SK-N-SH (cell line): ENCODE measurements at places on chromosomes 5 and 9.

DNA sequence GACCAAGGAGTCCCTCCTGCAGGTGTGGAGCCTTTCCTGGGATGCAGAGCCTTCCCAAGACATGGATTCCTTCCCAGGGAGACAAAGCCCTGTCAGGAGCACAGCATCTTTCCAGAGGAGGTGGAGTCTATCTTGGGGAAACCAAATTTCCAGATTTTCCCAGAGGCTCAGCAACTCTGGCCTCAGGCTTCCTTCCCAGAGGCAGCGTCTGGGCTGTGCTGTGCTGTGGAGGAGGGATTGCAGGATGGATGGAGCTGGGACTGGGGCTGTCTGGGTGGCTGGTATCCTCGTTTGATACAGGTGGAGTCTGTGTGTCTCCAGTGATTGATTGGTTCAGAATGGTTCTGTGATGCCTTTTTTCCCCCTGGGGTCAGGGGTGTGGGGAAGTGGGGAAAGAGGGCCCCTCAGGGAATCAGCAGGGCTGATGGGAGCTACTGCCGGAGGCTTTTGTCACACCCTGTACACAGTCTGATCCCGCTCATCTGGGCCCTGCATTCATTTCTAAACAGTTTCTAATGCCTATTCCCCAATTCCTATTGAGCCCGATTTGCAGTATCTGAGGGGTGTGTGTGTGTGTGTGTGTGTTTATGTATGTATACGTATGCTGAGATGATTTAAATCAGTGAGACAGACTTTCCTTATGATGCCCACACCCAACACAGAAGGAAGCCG lies 16.0 kb downstream of the OR13J1 start:
- DNase-seq: no peak

DNA sequence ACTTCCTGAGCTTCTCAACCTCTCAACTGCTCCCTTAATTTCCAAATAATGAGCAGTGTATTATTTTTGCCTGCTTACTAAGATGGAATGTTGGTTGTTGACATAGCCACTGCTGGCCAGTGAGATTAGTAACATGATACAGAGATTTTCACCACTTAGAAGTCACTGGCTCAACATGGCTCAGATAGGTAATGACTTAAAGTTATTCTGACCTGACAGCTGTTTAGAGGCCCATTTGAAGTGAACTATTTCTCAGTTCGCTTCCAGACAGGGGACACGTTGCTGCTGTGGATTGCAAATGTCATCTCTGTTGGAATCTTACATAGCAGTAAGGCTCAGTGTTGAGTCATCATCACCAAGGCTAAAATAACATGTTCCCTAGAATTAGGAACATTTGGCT lies 490.2 kb downstream of the TLE4 start:
- no peak for DNase-seq

GRCh38 chr9:108521063-108521590 lies 334.7 kb downstream of the ACTL7B start:
- no peak for DNase-seq

GRCh38 chr5:166625210-166625865 lies 1666.1 kb upstream of the WWC1 start:
- DNase-seq: no peak

- DNase-seq: peak; percentile 36
Measured at GRCh38 chr9:19049917-19050636, 850 bp downstream of the RRAGA start.

- no peak for DNase-seq
Measured at GRCh38 chr9:120625222-120625621, 45.3 kb upstream of the CDK5RAP2 start.

- DNase-seq: no peak
Measured at GRCh38 chr5:151750121-151750520, 8.3 kb downstream of the ATOX1 start.

- no peak for DNase-seq
Measured at GRCh38 chr9:2425676-2426075, 195.9 kb upstream of the VLDLR start.

DNA sequence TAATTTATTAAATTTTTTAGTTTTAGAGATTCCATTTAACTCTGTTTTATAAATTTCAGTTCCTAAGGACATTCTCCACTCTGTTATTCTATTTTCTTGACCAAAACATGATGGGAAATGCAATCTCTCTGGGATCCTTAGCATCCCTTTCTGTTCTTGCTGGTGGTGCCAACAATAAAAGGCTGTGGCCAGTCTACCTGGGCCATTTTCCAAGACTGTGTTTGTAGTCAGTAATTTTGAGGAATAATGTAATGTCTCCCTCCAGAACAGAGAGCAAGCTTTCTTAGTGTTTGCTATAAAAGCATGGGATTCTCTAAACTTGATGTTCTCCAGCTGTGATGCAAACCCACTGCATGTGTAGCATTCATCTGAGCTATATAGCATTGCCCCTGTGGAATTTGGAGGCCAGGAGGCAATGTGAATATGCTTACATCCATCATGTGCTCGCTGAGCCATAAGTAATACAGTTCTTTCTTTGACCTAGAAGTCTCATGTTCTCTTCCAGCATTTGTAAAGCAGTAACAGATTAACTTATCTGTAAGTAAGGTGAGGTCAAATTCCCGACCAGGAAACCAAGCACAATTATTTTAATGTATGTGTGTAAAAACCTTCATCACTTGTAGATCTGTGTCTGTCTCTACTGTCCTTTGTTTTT lies 211.5 kb upstream of the TAS2R1 start:
- no peak for DNase-seq
